ENCODE measurements at places on chromosomes 4 and X.

- DNase-seq = peak; percentile 51
Observed at GRCh38 chr4:77308843-77309242, 151.8 kb downstream of the CCNG2 start.

DNA sequence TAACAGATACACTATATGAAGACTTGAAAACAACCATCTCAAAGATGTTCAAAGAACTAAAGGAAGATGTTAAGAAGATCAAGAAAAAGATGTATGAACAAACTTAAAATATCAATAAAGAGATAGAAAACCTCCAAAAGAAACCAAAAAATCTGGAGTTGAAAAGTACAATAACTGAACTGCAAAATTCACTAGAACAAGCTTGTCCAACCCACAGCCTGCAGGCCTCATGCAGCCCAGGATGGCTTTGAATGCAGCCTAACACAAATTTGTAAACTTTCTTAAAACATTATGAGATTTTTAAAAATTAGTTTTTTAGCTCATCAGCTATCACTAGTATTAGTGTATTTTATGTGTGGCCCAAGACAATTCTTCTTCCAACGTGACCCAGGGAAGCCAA, 77.0 kb upstream of the DCTD start:
- no peak for DNase-seq

DNA sequence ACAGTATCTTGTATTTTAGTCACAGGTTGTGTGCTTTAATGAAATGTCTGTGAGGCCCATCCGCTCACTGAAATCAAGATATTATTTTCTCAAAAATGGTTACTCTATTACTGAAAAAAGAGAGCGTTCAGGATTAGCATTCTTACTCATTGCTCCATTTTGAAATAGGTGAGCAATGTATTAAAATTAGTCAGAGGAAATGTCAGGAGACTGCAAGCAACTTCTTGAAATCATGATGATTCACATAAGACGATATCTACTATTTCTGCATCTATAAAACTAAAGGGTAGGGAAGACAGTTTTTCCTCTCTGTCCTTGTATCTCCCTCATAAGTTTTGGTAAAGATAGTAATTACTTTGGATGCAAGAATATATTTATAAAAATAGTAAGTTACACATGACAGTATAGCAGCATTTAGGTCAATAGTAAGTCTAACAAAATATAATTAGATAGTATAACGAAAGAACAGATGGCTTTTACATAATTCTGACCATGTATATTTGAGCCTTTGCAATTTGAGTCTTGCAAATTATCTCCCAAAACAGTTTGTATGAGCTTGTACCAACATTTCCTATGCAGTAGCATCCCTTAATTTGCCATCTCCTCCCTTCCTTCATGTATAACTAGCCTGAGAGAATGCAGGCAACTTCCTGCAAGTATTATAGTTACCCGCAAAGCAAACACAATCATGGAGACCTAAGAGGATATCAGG, 937.8 kb downstream of the PCDH7 start:
- peak; percentile 29 for DNase-seq

DNA sequence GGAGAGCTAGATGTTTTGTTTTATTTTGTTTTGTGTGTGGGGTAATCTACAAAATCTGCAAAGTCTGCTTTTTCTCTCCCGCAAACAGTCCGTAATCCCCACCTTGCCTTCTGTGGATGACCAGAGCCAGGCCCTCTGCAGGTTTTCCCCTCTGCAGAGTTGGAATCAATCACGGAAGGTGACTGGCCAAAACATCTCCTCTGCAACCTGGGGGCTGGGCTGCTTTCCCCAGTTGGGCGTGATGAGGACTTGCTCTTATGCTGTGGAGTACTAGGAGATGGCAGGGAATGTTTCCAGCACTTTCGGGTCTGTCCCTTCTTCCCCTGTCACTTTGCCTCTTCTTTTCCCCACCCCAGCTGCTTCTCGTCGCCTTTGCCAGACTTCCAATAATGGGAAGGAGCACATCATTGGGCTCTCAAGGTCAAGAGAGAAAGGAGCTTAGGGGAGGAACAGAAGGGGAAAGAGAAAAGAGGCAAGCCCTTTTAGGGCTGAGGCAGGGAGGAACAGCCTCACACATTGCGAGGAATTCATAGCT, 1.1 kb downstream of the TMEM35A start:
- no peak for DNase-seq

Data from kidney tubule cell (primary cell).